ENCODE measurements at places on chromosomes 7 and 10. TPM values are rescaled to one million over a fixed set of nuclear protein-coding genes. Genes with fewer than 3 reads are reported as not detected.

GRCh38 chr10:88895250-88895649, 15.2 kb downstream of the STAMBPL1 start:
- DNase-seq: peak; percentile 35

GRCh38 chr10:49141541-49142332, 7.9 kb upstream of the FAM170B start:
- DNase-seq: no peak

GRCh38 chr10:100985336-100985735, 2.0 kb downstream of the MRPL43 start:
- DNase-seq: peak; percentile 48

DNA sequence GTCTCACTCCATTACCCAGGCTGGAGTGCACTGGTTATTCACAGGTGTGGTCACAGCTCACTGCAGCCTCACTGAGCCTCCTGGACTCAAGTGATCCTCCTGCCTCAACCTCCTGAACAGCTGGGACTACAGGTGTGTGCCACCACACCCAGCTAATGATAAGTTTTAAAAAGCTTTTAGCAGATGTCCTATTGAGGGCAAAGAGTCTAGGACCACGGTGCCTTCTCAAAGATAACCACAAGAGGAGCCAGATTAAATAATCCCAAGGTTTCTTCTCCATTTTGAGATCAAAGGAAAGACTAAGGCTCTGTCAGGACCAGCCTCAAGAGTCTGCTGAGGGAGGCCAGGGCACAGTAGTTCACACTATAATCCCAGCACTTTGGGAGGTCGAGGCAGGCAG, 4.7 kb downstream of the ATP5MF start:
- DNase-seq: no peak

- DNase-seq: no peak
Measured at GRCh38 chr10:55191236-55191860, 390.3 kb upstream of the PCDH15 start.

- DNase-seq: no peak
Measured at GRCh38 chr7:5636914-5637313, 144.5 kb downstream of the RNF216 start.

DNA sequence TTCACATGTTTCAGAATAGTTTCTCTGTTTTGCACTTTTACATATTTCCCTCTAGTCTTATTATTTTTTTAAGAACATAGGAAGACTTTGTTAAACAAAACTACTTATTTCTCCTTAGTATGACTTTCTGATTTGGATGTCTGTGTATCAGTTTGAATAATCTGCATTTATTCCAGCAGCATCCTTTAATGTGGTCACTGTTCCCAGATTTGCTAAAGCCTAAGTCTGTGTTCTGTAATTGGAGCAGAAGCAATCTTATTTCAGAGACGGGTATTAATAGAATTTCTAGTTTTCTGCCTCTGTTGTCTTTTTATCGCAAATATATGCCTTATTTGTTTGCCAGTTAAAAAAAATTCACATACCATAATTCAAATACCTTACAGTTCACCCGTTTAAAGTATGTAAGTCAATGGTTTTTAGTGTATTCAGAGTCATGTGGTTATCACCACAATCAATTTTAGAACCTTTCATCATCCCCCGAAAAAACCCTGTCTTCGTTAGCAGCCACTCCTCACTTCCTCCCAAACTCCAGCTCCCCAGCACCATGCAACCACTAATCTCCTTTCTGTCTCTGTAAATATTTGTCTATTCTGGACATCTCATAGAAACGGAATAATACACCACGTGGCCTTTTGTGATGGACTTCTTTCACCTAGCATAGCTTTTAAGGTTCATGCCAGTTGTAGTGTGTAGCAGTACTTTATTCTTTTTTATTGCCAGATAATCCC, 58.7 kb downstream of the INPP5F start:
- DNase-seq: peak; percentile 90

DNA sequence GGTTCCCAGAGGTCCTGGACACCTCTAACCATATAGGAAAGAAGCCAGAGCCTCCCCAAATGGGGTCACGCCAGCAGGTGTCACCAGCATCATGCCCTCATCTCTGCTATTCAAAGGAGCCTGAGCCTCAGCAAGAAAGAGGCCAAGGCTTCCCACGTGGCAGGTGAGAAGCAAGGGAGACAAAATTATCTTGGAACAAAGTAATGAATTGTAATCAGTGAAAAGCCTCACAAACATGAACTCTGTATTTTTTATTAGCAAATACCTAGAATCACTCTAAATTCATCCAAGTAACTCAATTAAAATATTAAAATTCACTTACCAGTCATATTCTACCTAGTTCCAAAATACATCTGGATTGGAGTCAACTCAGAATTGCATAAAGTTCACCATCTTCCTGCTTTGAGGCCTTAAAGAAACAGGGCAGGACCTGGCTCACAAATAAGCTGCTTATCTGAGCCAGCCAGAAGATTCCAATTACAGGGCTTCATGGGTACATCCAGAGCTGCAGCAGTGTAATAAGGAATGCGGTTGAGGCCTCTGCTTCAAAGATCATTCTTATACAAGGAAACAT, 68.7 kb downstream of the SGMS1 start:
- DNase-seq: no peak

GRCh38 chr7:8022628-8023027, 54.0 kb downstream of the GLCCI1 start:
- no peak for DNase-seq

- peak; percentile 72 for DNase-seq
Measured at GRCh38 chr10:63114031-63114814, 18.9 kb upstream of the NRBF2 start.

DNA sequence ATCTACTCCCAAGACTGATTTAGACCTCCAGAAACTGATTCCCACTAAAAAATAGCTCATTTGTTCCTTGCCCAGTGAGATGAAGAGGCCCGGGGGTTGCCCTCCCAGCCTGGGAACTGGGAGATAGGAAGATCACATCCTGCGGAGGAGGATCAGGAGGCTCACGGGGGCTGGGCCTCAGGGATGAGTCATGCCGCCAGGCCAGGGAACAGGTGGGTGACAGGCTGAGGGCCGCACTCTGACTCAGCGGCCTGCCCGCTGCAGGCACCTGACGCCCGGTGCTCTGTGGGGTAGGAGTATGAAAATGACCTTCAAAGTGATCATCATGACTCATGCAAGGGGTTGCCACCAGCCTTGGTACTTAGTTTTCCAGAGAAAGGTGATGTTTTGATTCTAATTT, 104.5 kb upstream of the ZPBP start:
- DNase-seq: peak; percentile 58

- no peak for DNase-seq
Measured at GRCh38 chr10:61981460-61981859, 80.0 kb downstream of the ARID5B start.

GRCh38 chr10:76572021-76572420, 1065.6 kb downstream of the KCNMA1 start:
- no peak for DNase-seq

DNA sequence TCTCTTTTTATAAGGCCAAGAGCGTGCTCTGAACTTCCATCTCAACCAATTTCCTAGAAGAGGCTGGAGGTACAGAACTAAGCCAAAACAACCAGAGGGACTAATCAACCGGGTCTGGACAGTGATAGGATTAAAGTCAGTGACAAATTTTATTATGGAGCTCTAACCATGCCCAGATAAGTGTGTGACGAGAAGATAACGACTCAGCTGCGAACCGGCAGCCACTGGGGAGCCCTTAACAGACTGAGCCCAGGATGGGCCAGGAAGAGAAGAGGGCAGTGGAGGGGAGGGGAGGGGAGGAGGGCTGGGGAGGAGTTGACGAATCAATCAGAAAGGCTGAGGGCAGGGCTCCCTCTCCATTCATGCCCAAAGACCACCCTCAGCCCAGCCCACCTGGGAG, 119.9 kb downstream of the PLXNA4 start:
- no peak for DNase-seq

- peak; percentile 55 for DNase-seq
Measured at GRCh38 chr7:129825209-129825970, 127.4 kb downstream of the UBE2H start.

- peak; percentile 93 for DNase-seq
Measured at GRCh38 chr10:58967551-58968388, 208.7 kb upstream of the PHYHIPL start.

DNA sequence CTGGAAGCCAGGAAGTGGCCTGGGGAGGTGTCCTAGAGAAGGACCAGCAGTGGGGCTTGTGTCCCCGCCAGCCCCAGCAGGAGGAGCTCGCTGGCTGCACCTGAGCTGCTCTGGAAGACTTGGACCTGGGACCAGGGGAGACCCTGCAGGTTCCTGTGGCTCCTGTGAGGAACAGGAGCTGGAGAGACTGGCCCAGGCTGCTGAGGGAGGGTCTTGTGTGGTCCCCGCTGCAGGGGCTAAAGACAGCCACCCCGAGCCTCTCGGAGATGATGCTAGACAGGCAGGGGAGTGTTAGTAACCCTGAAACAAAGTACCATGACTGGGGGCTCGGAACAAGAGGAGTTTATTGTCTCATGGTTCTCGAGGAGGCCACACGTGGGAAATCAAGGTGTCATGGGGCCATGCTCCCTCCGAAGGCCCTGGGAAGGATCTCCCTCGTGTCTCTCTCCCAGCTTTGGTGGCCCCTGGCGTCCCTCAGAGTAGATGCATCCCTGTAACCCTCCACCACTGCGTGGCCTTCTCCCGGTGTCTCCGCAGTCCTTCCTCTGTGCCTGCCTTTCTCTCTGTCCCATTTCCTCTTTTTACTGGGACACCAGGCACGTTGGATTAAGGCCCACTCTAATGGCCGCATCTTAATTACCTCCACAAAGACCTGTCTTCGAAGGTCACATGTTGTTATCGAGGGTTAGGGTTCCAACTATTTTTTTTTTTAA, 348.4 kb downstream of the GLRX3 start:
- DNase-seq: no peak

GRCh38 chr7:132680590-132680989, 104.3 kb upstream of the PLXNA4 start:
- DNase-seq: no peak

- peak; percentile 11 for DNase-seq
Measured at GRCh38 chr10:13707156-13707881, 120.6 kb downstream of the PRPF18 start.

- DNase-seq: no peak
Measured at GRCh38 chr7:105188201-105188600, 174.2 kb downstream of the KMT2E start.

- peak; percentile 89 for DNase-seq
Measured at GRCh38 chr7:112162142-112162766, 43.9 kb downstream of the DOCK4 start.

DNA sequence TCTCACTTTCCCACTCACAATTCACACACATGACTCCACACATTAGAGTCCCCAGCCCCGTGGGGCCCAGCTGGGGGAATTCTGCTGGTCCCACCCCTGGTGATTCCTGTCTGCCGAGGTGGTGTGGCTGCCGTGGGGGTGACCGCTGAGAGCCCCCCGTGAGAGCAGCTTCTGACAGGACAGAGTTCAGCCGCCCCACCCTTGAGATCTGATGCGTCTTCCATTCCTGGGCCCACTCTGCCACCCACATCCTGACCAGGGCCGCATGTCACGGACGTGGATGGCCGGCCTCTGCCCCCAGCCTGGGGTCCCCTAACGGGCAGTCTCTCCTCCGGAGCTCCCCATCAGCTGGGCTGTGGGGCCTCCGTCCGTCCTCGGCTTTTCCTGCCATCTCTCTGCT, 240.1 kb upstream of the PITRM1 start:
- DNase-seq: no peak

Gene CPN1
- 8.1 TPM for total RNA-seq

Gene MYPN
- total RNA-seq: not detected

Gene PON1
- not detected for total RNA-seq

Gene LRRD1
- not detected for total RNA-seq

Gene CACNB2
- not detected for total RNA-seq

Gene SPOCK2
- total RNA-seq: 4.7 TPM

Gene PSD
- total RNA-seq: 0.11 TPM

Gene SDK1
- total RNA-seq: 0.17 TPM

Gene GBX1
- not detected for total RNA-seq

Gene PTN
- total RNA-seq: not detected

Gene THSD7A
- 0.07 TPM for total RNA-seq

Gene NKX2-3
- not detected for total RNA-seq

Gene PRR15
- total RNA-seq: 7.8 TPM

Gene ABCB4
- total RNA-seq: 10.8 TPM

Gene CELF2
- not detected for total RNA-seq

Gene ZNF398
- 10.4 TPM for total RNA-seq

All from HepG2 (cell line).